ENCODE measurements at places on chromosomes 11 and 22. TPM values are rescaled to one million over a fixed set of nuclear protein-coding genes. Genes with fewer than 3 reads are reported as not detected.

WBP2NL gene
- 0.96 TPM for total RNA-seq

KCTD14 gene
- 2.6 TPM for total RNA-seq

MOGAT2 gene
- 165 TPM for total RNA-seq

TRIM21 gene
- 23.6 TPM for total RNA-seq

DNA sequence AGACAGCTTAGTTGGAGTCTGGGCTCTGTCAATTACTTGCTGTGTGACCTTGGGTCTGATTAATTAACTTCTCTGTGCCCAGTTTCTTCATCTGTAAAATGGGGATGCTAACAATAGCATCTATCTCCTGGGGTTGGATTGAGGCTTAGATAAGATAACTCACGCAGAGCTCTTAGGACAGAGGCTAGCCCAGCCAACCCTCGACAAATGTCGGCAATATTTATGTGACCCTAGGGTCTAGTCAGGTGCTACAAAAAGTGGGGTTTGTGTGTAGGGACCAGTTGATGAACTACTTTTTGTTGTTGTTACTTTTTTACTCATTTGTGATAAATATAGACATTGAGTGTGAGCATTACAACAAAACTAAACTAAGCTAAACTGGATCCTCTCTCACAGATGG, 22.4 kb downstream of the SYT13 start:
- no peaks in the 10 kb centered on the region for H3K36me3 ChIP-seq
- no peak overlapping the region for H3K27ac ChIP-seq
- H3K4me3 ChIP-seq, result no peak overlapping the region
- no peak for DNase-seq
- peaks cover 32% of the 10 kb centered on the region for H3K4me1 ChIP-seq
- H3K27me3 ChIP-seq, result no peaks in the 10 kb centered on the region

IRAG1 gene
- 29.9 TPM for total RNA-seq

DNA sequence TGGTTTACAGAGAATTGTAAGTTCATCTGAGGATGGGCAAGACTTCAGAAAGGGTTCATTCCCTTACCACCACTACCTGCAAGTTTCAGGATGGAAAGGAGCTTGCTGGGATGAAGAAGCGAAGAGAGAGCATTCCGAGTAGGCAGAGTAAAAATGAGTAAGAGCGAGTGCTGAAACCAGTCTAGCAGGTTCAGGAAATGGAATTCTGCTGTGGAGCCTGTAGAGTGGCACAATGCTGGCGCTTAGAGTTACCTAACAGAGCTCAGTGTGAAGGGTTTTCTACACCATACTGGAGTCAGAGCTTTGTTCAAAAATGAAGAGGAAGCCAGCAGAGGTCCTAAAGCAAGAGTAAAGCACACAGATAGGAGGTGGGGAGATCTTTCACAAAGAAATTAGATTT, 179.2 kb upstream of the ZC3H12C start:
- DNase-seq, result no peak
- H3K4me3 ChIP-seq, result no peak overlapping the region
- no peaks in the 10 kb centered on the region for H3K36me3 ChIP-seq
- no peaks in the 10 kb centered on the region for H3K27me3 ChIP-seq
- no peaks in the 10 kb centered on the region for H3K4me1 ChIP-seq
- no peak overlapping the region for H3K27ac ChIP-seq

GRCh38 chr11:108916935-108917334, 252.1 kb downstream of the DDX10 start:
- H3K4me1 ChIP-seq, result no peaks in the 10 kb centered on the region
- no peak for DNase-seq
- no peak overlapping the region for H3K4me3 ChIP-seq
- H3K36me3 ChIP-seq, result no peaks in the 10 kb centered on the region
- H3K27me3 ChIP-seq, result no peaks in the 10 kb centered on the region

- H3K4me3 ChIP-seq, result no peak overlapping the region
- peaks cover 4% of the 10 kb centered on the region for H3K4me1 ChIP-seq
- H3K36me3 ChIP-seq, result no peaks in the 10 kb centered on the region
- DNase-seq, result no peak
Observed at GRCh38 chr11:64605244-64605560, 14.2 kb downstream of the SLC22A12 start.

RPS19BP1 gene
- total RNA-seq, result 147 TPM

All from transverse colon (tissue), 4 donors.